ENCODE measurements at places on chromosomes 7 and 10. TPM values are rescaled to one million over a fixed set of nuclear protein-coding genes. Genes with fewer than 3 reads are reported as not detected.

PRLHR gene
- total RNA-seq: not detected

RASA4B gene
- 12.1 TPM for total RNA-seq

RASA4 gene
- 47.1 TPM for total RNA-seq

NEUROG3 gene
- not detected for total RNA-seq

MYO3A gene
- 0.42 TPM for total RNA-seq

CASD1 gene
- total RNA-seq: 20.0 TPM

GRCh38 chr7:15686295-15686956 is at the start of gene MEOX2:
Gene MEOX2, minus strand, starts transcription at chr7:15686683. Its CDS starts 281 bp downstream, at chr7:15686402.
- DNase-seq: peak; percentile 95

- DNase-seq: no peak
Measured at GRCh38 chr7:102008535-102009262, 191.3 kb downstream of the CUX1 start.

DNA sequence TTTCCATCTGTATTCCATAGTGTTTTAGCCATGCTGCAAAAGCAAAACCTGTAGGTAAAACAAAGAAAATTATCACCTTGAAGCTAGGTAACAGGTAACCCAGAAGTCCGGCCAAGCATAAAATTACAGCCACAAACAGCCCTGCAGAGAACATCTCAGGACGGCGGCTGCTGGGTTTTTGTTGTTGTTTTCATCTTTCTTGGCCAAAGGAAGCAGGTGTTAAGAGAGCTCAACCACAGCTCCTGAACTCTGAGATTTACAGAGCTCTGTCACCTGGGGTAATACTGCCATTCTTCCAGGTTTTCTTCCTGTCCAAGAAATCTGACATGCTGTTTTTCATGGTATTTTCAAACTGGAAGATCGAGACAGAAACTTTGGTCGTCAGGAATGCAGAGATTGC is 847 bp upstream of the SCIN start:
- DNase-seq: no peak

DNA sequence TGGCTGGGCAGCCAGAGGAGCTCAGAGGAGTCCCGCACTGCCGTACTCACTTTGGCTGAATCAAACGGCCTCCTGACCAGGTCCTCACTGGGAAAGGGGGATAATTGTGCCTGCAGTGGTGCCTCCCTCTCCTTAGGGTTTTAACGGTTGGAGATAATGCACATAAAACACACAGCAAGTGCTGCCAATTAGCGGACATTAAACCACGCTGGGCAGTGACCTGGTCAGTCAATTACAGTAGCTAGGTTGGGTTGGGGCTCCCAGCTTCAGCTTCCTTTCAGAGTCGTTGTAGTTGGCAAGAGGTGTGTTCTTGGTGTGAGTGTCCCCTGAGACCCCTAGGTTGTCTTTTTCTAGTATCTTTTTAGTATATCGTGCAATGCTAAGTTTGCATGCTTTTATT is 146.6 kb downstream of the C10orf105 start:
- no peak for DNase-seq

DNA sequence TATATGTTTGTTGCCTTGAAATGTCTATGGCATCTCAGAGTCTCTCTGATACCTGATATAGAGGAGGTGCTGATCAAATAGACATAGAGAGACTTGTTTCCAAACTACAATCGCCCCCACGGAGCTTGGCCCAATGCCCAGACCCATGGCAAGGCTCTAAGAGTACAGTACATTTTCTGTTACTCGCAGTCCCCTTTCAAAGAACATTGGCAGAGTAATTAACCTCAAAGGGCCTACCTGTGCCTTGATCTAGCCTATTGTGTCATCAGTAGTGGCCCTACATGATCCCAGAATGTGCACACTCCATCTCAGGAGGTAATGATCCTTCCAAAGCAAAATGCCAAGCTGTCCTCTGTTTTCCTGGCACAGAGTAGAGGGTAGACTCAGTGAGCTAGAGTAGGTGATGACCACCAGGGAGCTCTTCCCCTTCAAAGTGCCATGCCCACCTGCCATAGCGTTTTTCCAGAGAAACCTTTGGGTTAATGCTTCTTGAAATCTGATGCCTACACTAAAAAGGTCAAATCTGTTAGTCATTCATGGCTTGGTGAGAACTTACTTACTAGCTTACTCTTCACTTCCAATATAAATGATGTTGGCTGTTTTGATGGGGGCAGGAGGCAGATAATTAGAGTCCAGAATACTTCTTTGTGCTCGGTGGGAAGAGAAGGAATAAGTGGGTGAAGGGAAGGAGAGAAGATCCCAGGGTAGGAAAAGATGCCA is 41.2 kb upstream of the ACSL5 start:
- DNase-seq: no peak
